NK-92 treated with Interleukin-12 subunit alpha and Interleukin-12 subunit beta, amount 100 ng/mL, for 24 hours (cell line): ENCODE measurements at places on chromosomes 4 and X.

DNA sequence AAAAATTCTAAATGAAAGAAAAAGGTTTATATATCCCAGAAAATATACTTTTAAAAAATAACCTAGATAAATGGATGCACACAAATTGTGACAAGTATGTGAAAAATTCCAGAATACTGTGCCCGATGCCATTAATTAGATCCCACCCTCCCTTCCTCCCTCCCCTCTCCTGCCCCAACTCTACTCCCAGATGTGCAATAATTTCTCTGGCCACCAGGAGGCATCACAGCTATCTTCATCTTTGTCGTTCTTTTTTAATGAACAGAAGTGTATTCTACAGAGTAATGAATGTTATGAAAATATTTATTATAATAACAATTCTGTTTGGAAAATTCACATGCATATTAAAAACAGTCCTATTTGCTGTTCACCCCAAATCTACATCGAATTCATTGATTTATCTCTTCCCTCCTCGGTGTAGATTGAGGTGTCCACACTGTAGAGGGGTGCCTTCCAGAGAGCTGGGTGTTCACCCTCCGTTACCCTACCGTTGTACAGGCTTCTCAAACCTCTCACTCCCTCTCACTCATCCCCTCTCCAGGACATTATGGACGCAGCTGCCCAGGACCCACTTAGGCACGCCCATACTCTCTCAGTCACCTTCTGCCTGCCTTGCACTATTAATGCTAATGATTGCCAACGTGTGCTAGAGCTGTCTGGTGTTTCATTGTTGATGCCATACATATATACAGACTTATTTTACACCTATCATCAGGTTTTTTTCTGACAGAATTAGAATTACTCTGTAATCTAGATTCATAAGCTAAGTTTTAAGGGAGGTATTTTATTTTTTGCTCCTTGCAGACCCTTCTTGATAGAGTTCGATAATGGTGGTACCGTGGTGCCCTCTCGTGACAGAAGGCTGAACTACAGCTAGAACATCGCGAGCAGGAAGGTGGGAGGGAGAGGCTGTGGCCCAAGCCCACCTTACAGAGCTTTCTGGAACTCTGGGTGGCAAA is 14.1 kb downstream of the RAB40AL start:
- DNase-seq, result no peak

GRCh38 chr4:161573836-161574235 is 590.0 kb downstream of the FSTL5 start:
- no peak for DNase-seq

- no peak for DNase-seq
Measured at GRCh38 chr4:81870275-81870674, 398.6 kb upstream of the RASGEF1B start.

GRCh38 chr4:14117575-14118238 is 490.2 kb upstream of the BOD1L1 start:
- no peak for DNase-seq

DNA sequence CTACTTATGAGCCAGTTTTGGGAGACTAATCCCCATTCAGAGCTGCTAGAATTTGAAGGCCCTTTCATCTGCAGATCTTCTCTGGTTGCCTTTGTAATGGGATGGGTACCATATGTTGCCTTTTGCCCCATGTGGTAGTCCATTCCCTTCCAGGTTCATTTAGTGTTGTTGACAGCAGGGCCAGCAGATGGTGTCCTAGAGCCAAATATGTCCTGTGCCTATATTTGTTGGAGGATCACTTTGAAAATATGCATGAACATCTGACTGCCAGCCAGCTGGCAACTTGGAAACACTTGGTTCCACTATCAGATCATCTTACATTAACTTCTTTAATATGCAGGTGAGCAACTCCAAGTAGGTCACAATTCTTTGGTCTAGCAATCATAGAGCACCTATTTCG is 30.4 kb downstream of the CFAP299 start:
- no peak for DNase-seq

DNA sequence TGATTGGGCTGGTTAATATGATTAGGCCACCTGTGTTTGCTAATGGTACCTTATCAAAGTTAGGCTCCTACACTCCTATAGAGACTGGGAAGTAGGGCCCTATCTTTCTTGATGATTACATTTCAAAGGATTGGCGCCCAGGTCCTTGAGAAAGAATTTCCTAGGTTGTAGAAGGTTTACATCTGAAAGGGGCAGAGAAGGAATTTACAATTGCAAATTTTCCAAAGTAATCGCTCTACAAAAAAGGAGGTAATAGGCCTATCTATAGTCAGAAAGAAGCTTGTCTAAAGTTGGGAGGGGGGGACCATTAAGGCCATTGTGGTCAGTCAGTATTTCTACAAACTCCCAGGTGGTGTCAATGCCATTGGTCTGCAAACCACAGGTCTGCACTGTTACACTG is 638.4 kb downstream of the IL1RAPL1 start:
- DNase-seq, result no peak

DNA sequence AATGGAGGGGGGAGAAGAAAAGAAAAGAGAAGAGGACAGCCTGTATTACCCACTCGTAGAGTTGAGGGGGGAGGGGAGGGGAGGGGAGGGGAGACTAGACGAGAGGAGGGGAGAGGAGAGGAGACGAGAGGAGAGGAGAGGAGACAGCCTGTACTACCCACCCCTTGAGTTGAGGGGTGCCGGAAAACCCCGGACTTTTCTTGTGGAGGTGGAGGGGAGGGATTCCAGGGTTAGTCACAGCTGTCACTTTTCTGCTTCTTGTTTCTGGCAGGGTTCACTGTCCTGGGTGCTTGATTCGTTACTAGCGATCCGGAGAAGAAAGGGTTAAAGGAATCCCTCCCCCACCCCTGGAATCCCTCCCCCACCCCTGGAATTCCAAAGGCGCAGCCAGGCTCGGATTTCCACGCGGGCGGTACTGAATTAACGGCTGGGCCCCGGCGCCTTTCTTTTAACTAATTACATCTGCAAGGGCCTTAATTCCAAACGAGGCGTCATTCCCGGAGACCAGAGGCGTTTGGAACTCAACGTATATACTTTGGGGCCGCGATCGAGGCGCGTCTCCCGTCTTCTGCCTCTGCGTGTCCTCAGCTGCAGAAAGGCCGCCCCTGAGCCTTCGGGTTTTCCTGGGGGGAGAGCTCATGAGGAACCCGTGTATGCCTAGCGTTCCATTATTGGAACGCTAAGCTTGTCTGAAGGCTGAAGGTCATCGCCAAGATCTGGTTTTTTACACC is 20.1 kb upstream of the CSF2RA start:
- DNase-seq, result no peak

DNA sequence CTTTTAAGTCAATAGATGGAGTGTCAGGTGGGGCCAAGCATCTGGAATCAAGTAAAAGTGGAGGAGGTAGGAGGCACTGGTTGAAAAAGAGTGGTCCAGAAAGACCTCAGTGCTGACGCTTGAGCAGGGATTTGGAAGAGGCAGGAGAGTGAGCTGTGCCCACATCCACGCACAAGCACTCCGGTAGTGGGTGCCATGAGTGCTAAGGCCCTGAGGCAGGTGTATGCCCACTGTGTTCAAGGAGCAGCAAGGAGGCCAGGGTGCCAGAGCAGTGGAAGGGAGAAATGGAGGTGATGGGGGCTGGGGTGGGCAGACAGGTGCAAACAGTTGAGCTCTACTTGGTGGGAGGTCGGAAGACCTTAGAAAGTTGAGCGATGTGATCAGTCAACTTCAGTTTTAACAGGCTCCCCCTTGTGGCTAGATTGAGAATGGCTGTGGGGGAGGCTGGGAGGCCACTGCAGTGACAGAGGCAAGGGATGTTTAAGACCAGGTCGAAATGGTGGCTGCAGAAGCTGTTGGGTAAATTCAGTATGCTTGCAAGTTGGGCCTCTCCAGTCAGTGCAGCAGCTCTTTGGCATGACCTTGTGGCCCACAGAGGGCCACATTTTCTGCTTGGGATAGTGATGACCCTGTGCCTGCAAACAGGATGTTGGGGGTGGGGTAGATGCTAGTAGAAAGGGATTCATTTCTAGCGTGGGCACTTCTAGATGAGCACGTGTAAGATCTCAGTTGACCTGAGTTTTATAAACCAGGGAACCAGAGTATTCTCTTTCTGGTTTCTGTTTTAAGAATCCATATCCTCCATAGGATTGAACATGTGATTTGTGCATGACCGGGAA is 12.7 kb downstream of the TKTL1 start:
- DNase-seq, result peak; percentile 48

GRCh38 chrX:22538580-22538979 is 265.9 kb downstream of the CBLL2 start:
- no peak for DNase-seq

DNA sequence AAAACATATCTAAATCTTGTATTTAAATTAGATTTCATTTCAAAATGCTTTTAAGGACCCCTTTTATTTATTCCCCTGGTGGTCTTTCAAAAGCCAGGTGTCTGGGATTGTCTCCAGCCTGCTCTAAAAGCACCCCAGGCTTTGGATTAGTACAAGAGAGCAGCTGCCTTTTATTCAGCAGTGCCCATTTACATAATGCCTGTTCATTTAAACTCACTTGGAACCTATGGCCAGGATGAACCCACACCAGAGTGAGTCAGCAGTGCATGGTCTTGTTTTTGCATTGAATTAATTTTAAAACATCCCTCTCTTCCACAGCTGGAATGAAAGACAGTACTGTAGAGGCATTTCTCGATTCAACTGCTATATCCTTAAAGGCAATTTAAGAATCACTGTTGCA is 64.1 kb upstream of the TENM3 start:
- no peak for DNase-seq

GRCh38 chrX:68838571-68838910 is 9.7 kb downstream of the EFNB1 start:
- no peak for DNase-seq

- DNase-seq, result no peak
Measured at GRCh38 chr4:125338814-125339213, 24.1 kb downstream of the FAT4 start.

- DNase-seq, result no peak
Measured at GRCh38 chr4:100076753-100077152, 113.5 kb downstream of the DDIT4L start.

- DNase-seq, result no peak
Measured at GRCh38 chrX:65745992-65746391, 78.5 kb downstream of the MSN start.

- DNase-seq, result no peak
Measured at GRCh38 chr4:145907812-145908211, 30.8 kb downstream of the ZNF827 start.

GRCh38 chr4:16875487-16875886 is 23.0 kb downstream of the LDB2 start:
- no peak for DNase-seq

DNA sequence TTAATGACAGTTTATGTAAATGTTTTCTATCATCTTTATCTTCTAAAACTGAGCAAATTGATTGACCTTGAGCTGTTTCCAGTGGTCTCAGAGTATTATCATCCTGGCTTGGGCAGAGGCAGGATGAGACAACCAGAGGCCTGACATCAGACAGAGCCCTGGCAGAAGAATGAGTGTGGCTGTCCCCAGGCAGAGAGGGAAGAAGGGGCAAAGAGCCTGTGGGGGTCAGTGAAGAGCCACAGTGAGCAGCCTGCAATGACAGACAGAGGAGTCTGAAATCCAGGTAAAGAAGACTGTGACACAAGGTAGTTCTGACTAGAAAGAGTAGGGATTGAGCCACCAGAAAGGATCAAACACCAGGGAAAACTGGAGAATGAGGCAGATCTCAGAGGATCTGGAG is 182.4 kb upstream of the ARSJ start:
- no peak for DNase-seq
